ENCODE measurements at places on chromosomes 3 and 15.

- DNase-seq = no peak
Observed at GRCh38 chr15:70152070-70152480, 54.4 kb upstream of the TLE3 start.

DNA sequence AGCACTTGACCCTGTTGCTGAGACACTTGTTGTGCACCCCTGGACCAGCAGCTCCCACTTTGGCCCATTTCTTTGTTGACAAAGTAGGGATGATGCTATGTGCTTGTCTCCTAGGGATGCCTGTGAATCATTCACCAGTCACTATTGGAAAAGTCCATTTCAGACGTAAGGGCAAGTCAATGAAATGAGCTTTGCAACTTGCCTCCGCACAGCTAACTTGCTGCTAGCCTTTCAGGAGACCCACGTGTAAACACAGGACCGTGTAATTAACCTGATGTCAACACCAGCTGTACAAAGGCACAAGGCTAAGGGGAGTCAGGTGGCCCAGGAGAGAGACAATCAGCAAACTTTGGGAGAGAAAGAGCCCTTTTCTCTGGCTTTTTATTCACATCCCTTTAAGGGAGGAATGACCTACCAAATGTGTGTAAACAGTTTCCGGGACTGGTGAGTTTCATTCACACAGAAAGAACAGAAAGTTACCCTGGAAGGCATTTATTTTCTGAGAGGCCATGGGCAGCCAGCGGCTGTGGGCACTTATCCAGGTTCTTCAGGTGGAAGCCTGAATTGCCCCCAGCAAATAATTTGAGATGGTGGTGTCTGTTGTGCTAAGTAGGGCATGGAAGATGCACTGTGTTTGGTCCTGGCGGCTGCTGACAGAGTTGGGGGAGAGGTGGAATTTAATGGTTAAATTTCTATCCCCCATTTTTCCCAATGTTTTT is 54.0 kb downstream of the TIPARP start:
- DNase-seq = peak; percentile 34

DNA sequence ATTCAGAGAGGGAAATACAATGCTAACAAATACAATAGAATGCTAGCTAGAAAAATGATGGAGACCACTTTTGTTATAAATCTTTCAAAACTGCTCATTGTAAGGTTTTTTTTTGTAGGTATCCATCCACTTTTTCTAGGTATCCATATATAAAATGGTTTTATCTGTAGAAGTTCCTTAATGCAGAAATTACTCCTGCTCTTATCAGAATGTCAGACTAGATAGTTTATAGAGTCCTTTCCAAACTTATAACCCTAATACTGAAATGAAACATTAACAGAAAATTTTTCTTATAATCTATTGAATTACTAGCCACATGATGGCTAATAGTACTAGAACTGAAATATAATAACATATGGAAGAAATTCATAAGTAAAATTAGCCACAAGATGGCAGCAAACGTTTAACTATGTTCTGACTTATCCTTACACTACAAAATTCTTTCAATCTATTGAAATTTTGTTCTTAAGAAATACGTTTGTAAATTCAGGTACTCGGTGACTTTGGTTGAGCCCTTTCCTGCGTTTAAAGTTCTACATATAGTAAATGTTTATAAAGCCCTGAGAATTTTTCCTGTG is 58.5 kb downstream of the ECT2 start:
- peak; percentile 53 for DNase-seq

- DNase-seq = no peak
Observed at GRCh38 chr3:171822431-171823106, 12.3 kb upstream of the PLD1 start.

GRCh38 chr15:81113861-81114291 is 20.2 kb upstream of the CFAP161 start:
- DNase-seq = peak; percentile 18

- no peak for DNase-seq
Observed at GRCh38 chr3:144458283-144458682, 486.7 kb downstream of the DIPK2A start.

DNA sequence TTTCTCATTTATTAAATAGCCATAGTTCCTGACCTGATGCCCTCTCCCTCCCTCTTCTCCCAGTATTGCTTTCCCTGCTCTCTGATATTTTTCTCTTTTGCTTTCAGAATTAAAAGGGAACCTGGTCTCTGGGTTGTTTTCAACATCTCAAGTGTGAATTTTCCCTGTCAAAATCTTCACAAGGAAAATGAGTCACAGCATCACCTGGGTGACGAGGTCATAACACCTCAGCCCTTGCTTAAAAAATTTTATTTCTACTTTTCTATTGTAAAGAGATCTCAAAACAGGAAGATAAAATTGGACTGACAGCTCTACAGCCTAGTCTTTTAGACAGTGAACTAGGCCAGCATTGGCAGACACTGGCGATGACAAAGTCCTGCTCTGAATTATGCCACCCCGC is 40.1 kb downstream of the GAP43 start:
- no peak for DNase-seq

DNA sequence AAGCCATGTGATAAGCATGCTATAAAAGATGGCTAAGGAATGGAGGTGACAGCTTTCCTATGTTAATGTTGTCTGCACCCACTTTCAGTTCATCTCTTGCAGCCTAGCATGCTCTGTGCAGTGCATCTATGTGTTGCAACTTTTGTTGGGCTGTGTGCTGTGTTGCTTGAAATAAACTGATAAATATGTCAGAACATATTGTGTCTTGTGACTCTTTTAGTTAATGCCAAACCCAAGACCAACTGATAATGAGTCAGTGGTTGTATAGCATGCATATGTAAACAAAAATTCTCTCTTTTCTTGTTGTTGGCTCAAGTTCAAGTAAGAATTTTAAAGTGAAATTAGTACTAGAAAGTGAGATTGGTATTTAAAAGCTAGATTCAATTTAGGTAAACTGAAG is 37.0 kb upstream of the SCN10A start:
- no peak for DNase-seq

DNA sequence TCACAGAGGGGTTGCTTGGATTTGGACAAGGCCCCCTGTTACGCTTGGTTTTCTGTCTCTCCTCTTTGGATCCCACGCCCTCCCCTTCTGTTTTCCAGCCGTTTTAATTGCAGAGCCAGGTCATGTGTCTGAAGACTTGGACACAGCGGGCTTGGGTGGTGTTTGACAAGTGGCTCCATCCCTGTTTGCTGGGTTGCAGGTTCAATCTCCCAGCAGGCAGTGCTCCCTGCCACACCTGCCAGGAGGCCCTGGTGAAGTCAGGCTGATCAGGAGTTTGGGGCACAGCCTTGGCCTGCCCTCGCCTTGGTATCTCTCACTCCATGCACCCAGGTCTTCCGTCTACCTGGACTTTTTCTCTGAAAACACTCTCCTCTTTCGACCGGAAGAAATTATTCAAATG is 59.0 kb downstream of the PLXNA1 start:
- DNase-seq = no peak
